NCI-H460 (cell line): ENCODE measurements at places on chromosomes 3 and 15.
A peak's percentile ranks its signal among the peaks of the same experiment; 100 is the strongest.

- no peak for DNase-seq
These were observed 55.6 kb upstream of the SEMA6D start for GRCh38 chr15:47661661-47662180.

GRCh38 chr3:197775317-197775716, 15.7 kb upstream of the LRCH3 start:
- no peak for DNase-seq

DNA sequence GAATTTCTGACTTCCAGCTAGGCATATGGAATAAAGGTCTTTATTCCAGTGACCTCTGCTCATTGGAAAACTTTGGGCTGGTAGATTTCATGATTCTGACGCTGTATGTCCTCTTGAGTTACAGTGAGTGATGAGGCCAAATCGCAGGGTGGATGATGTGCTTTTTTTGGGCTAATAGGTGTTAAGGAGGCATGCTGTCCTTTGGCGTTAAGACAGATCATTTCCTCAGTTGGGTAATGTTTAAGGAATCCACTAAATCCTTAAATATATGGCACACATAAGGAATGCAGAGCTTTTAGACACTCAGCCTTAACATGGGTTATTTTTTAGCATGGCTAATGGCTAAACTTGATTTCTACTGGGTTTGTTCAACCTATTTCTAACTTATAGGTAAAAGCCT, 87.9 kb downstream of the LPP start:
- DNase-seq = no peak

DNA sequence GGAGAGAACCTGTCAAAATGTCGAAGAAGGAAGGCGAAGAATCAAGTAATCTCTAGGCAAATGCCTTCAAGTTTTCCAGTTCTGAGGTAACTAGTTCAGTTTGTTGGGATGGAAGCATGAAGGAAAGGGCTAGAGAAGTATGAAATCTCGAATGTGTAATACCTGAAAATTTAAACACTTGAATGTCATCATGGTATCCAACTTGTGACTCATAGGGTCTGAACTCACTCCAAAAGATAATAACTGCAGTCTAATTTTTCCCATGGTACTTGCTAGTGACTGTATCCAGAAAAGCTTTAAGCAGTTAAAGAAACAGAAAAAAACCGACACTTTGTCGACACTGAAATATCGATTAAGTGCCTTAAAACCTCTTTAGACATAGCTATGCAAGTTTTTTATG, 102.9 kb upstream of the CHRM5 start:
- no peak for DNase-seq

DNA sequence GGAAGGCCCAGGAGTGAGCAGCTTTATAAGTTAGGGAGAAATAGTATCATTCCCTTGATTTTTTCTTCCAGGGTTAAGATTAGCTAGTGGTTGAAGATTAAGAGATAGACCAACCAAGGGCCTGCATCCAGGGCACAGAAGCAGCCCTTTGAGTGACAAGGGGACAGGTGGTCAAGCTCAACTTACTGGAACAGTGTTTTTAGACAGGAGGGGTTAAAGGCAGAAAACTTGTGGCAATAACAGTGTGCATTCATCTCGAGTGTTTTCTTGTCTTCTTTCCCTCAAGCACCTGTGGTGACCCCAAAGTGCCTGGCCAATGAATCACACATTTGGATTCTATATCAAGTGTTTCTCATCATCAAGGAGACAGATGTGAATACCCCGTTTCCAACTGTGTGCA, 267.5 kb downstream of the PDCD6IP start:
- DNase-seq = no peak

- DNase-seq = no peak
These were observed 54.3 kb upstream of the NEK10 start for GRCh38 chr3:27423463-27423862.

GRCh38 chr15:37056177-37057121, 43.9 kb downstream of the MEIS2 start:
- DNase-seq = peak; percentile 7

- no peak for DNase-seq
These were observed 55.5 kb downstream of the LRRC28 start for GRCh38 chr15:99306694-99307338.

- DNase-seq = no peak
These were observed 7.2 kb downstream of the GHRL start for GRCh38 chr3:10285272-10286132.

GRCh38 chr15:69810431-69811354, 287.0 kb downstream of the TLE3 start:
- no peak for DNase-seq

- DNase-seq = no peak
These were observed 749.3 kb upstream of the GOLIM4 start for GRCh38 chr3:168844894-168845482.

- no peak for DNase-seq
These were observed 40.2 kb upstream of the PYGO1 start for GRCh38 chr15:55628369-55628730.

- DNase-seq = no peak
These were observed 26.1 kb downstream of the C15orf39 start for GRCh38 chr15:75227663-75228280.

DNA sequence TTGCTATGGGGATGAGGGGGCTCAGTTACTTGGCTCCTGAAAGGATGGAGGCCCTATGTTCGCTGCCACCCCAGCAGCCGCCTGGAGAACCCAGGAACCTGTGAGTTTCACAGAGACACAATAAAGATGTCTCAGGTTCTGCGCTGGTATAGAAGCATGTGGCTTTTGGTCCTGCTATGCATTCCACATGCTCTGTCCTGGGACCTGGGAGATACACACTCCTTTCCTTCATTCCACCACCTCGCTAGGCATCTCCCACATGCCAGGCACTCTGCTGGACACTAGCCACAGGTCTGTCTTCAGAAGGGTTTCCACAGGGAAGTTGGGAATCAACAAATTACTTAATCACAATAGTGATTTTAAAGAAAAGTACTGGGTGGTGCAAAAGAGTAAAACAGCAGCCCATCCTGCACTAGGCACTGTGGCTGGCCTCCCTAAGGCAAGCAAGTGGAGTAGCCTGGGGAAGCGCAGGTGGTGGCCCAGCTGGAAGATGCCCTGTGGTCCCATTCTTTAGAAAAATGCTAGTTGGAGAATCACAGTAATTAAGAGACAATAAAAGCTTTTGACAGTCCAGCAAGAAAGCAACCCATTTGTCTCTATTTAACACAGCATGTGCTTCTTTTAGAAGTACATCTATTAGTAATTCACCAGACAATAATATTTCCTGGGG, 408.9 kb upstream of the WNT5A start:
- no peak for DNase-seq

DNA sequence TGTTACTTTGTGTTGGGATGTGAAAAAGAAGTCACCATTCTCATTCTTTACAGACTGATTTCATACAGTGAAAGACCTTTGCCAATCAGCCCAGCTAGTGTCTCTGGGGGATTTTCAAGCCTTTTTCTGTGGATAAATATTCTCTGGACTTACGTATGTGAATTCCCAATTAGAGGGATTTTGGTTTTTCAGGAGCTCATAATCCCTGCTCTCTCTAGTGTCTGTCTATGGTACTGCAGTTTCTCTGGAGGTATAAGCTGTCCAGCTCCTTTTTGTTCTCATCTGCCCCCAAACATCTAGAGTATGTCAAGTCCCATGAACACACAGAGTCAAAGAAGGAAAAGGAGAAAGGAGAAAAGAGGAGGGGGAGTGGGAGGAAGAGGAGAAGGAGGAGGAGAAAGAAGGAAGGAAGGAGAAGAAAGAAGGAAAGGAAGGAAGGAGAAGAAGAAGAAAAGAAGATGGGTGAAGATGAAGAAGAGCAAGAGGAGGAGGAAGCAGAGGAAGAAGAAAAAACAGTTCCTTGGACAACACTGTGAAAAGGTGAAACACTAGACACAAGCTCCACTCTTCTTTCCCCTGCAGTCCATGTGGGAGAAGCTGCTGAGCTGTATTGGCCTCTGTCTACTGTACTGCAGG, 218.6 kb downstream of the GREM1 start:
- DNase-seq = peak; percentile 12

DNA sequence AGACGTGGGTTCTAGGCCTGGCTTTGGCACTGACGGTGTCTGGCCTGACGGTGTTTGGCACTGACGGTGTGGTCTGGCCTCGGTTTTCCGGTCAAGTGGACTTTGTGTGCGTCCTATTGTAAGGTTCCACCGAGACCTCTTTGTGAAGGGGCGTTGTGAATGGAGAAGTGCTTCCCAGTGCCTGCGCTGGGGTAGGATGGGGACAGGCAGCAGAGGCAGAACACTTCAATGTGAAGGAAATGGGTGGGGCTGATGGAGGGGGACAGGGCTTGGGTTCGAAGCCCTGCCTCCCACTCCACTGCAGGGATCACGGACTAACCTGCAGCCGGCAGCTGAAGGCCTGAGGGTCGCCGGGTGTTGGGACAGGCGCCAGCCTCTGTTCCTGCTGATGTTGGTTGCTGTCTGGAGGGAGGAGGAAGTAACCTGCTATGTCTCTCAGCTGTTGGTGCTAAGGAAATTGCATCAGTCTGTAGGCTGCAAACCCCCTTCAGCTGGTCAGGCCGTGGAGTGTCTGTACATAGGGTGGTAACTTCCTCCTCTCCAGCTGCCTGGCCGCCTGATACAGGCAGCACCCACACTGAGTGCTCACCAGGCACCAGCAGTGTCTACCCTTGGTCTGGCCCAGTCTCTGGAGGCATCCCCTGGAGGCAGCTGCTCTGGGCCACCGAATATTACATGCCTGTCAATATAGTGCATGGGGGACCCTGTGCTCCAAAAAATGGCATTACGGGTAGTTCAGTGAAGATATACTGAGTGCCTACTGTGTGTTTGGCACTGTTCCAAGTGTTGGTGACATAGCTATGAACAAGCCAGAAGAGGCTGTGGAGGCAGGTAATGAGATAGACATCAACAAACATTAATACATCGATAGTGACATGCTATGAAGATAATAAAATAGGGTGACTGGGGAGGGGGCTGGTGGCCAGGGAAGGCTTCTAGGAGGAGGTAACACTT, 1.1 kb downstream of the TM6SF1 start:
- DNase-seq = no peak

DNA sequence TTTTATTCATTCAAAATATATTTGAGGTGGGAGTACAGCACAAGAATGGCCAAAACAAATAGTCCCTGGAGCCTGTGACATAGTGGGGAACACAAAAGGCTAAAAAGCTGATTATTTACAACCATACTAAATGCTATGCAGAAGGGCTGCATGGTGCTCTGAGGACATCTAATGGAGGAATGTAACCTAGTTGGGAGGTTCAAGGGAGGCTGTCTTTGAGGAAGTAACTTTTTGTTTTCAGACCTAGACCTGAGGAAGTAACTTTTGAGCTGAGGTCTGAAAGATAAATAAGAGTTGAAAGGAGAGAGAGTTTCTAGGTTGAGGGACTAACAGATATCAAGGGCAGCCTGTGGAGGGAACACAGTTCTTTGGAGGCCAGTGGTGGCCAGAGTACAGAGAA, 34.8 kb upstream of the RASA2 start:
- peak; percentile 40 for DNase-seq

GRCh38 chr3:47425959-47426358, 45.1 kb downstream of the PTPN23 start:
- no peak for DNase-seq

GRCh38 chr15:38504680-38505467, 50.9 kb downstream of the FAM98B start:
- DNase-seq = no peak

DNA sequence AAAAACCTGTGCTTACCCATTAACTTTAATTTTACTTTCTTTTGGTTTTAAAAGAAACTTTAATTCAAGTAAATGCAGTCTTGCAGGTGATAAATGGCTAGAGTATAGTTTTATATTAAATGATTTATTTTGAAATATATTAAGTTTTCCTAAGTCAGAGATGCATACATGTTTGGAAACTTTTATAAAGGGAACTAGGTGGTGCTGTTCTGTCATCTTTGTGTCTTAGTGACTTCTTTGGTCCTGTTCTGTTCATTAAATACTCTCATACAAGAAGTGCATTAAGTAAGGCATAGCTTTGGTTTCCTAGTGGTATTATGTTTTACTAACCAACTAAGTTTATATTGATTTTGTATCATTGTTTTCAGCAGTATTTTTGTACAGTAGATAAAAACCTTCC, 15.6 kb downstream of the CADM2 start:
- no peak for DNase-seq

DNA sequence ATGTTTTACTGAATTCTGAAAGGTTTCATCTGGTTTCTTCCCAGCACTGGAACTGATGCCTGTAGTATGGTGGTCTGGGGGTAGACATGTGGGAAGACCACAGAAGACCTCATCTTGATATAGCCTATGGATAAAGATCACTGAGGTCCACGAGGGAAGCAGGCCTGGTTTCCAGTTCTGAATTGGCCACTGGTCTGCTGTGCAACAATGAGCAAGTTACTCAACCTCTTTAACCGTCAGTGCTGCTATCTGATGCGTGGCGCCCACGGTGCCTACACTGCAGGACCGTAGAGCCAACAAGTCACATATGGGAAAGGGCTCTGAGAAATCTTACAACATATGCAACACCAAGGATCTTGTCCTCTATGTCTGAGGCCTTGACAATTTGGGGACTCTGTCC, 13.3 kb downstream of the TLE3 start:
- no peak for DNase-seq

GRCh38 chr3:181212271-181212670, 222.7 kb upstream of the DNAJC19 start:
- DNase-seq = no peak

DNA sequence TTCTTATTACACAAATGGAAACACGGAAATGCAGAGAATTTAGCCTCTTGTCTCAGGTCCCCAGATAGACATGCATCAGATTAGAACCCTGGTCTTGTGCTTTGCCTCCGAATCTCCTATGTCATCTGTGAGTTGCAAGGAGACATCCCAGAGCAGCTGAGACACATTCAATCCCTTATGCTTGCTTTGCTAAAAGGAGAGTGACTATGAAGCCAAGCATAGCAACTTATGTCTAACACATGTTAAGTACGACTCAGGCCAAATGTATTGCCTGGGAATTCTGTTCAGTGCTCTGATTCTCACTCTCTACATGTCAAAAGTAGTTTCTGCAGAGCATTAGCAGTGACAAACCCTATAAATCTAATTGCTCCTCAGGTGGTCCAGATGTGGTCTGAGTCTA, 30.6 kb upstream of the LRRC3B start:
- DNase-seq = no peak

- DNase-seq = no peak
These were observed 19.6 kb upstream of the CPOX start for GRCh38 chr3:98612996-98613517.

DNA sequence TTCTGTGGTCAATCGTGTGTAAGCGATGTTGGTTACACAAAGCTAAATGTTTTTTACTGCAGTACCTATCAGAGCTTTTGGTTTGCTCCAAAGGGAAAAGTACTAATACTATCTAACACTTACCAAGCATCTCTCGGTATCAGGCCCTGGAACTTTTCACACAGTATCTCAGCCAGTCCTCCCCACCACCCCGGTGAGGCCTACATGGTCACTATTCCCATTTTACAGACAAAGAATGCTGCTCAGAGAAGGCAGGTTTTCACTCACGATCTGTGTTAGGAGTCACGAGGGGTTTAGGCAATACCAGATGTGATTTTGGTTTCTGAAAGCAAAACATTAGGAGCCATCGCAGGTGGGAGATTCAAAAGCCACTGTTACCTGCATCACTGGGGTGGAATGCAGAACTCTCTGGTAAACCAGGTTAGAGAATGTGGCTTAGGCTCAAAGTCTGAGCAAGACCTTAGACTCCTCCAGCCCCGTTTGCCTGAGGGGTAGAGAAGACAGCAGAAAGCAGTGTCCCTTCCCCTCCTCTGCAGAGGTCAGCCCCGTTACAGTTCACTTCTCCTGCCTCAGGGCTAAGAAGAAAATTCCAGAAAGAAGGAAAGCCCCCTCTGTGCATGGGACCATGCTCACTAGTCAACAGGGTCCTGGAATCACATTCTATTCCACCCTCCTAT, 57.2 kb downstream of the XXYLT1 start:
- DNase-seq = no peak

- no peak for DNase-seq
These were observed 232.7 kb downstream of the IGSF11 start for GRCh38 chr3:118801899-118802298.
